Activated T-helper 17 cell treated with anti-CD3 and anti-CD28 coated beads, Interleukin-2, amount 50 U/mL, for 72 hours (primary cell): ENCODE measurements at places on chromosomes 6 and 20.

GRCh38 chr20:63190828-63191227 lies 25.1 kb downstream of the YTHDF1 start:
- no peak for ATAC-seq

DNA sequence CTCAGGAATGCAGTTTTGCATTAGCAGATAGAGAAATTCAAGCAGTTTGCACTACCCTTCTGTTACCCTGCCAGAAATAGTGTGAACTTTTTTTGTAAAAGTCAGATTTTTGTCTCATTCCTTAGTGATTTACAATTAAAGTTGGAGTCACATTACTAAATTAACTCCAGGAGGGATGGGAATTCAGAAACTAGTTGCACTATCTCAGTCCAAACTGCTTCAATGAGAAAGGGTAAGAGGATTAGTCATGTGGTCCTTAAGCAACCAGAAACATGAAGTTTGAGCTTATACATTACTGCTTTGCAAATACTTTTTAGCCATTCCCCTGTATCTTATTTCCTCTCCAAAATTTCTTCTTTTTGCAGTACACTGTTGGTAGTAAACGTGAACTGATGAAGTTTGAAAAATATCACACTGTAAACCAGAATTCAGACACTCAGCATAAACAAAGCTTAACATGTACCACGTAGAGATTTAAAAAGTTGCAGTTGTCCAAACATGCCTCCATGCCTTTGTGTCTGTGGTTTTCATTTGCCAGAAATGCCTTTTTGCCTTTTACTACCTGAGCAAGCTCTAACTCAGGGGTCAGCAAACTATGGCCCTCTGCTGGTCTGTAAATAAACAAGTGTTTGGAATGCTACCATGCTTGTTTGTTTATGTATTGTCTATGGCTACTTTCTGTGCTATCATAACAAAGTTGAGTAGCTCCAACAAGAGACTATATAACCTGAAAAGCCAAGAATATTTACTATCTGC lies 49.7 kb downstream of the TP53INP2 start:
- ATAC-seq, result no peak

- no peak for ATAC-seq
Measured at GRCh38 chr6:125688138-125688537, 61.3 kb upstream of the HEY2 start.

DNA sequence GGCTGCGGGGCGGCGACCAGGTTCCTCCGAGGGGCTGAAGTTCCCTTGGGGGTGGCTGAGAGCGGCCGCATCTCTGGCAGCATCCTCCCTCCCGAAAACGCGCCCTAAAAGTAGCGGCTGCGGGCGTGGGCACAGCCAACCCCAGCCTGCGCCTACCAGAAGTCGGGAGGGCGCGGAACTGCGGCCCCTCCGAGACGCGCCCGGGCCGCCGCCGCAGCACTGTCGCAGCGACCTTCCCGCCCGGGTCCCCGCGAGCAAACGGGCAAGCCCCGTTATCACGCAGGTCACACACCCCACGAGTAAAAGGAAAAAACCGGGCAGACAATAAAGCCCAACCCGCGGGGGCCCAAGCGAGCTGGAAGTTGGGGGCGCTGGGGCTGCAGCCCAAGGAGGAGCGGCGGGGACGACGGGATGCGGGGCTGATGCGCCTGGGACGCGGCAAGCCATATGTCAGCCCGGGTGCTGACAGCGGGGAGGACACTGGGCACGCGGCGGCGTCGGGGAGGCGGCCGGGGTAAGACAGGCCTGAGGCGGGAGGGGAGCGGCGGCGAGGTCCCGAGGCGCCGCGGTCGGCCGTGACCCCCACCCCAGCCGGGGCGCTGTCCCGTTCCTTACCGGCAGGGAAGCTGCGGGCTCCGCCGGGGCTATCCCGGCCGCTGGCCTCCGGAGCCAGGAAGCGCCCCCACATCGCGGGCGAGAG lies 659 bp downstream of the CEP85L start:
- peak; percentile 47 for ATAC-seq

- ATAC-seq, result peak; percentile 51
Measured at GRCh38 chr20:3751675-3752385, 15.7 kb downstream of the ADISSP start.

DNA sequence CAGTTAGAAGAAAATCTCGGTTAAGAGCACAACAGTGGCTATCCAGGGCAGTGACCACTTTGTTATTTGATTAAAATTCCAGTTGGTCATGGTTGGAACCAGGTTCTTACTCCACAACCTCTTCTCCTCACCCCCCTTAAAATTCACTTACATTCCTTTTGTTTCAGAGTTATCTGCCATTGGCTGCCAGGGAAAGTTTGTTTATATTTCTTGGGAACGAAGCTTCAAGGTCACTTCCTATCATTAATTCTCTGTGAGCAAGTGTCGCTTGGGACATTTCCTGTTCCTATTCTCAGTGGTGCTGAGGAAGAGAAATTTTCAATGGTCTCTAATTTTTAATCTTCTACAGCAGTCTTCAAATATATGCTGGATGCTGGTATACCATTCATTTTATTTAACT lies 121.1 kb upstream of the COL21A1 start:
- no peak for ATAC-seq

DNA sequence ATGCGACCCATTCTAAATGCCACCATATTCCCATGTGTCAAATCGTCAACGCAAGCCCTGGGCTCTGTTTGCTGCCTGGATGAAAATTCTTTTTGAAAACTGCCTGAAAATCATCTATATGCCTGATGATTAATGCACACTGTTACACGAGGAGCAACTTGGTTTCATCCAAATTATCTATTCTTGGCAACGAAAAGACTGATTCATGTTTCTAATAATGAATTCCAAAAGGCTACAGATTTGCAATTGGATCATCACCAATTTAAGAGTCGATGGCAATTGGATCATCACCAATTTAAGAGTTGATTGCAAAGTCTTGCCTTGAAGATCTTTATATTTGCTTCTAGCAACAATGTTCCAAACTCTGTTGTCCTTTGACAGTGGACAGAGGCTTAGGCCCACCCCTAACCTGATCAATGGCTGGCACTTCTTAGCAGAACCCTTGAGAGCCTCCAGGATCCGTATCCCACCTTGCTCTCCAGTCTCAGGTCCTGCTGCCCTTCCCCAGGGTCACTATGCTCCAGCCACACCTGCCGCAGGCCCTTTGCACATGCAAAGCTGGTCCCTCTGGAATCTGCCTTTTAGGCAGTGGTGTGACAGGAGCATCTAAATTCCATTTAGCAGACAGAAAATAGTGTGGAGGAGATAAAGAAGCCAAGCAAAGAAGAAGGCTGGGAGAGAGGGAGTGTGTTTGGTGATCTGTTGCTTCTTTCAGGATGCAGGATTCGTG lies 460.9 kb upstream of the SULF2 start:
- no peak for ATAC-seq

DNA sequence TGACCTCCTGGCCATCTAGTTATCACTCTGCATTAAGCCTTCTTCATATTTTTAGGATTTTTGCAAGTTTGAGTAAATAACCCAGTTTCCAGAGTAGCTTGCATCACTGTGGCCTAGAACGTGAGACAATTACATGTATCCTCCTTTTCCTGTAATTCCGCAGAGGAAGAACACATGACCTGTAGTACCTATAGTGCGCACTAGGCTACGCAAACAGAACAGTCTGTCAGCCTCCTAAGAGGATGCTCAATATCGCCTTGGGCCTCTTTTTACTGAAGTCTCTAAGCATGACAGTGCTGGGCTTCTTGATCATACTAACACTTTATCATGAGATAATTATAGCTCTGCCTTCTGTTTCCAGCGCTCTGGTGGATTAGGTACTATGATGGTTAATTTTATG lies 20.2 kb upstream of the NR2E1 start:
- ATAC-seq, result no peak

DNA sequence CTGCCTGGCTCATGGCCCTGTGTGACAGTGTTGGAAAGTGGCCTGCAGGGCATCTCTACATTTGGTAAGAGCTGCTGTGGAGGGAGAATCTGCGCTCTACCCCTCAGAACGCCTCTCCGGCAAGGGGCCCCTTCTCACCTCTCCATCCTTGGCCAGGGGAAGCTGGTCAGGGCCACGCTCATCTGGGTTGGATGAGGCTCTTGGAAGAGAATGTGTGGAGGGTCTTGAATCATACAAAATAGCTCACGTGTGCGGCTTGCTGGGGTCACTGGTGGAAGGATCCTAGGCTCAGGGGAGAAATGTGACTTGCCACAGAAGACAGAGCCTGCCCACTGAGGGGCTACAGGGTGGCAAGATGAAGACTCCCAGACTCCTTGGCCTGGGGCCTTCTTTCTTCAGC lies 105.0 kb downstream of the SCML4 start:
- no peak for ATAC-seq

- no peak for ATAC-seq
Measured at GRCh38 chr20:9082741-9083140, 13.9 kb downstream of the PLCB4 start.

- peak; percentile 73 for ATAC-seq
Measured at GRCh38 chr6:129672341-129672682, 37.7 kb downstream of the ARHGAP18 start.

GRCh38 chr20:35303382-35303734 lies 11.1 kb upstream of the FAM83C start:
- ATAC-seq, result no peak

- peak; percentile 89 for ATAC-seq
Measured at GRCh38 chr20:53708129-53708968, 114.7 kb upstream of the ZNF217 start.

DNA sequence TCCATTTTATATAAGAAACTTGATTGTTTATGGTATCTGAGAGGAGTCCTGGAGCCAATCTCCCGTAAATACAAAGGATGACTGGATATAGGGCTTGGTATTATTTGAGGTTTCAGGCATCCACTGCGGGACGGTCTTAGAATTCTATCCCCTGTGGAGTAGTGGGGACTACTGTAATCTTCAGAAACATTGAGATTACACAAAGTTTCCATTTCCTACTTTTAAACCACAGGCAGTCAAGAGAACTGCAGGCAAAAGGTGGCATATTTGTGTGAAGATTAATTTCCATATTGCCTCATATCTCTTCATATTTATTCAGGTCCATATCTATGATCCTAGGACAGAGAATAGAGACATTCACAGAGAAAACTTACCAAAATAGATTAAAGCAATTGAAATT lies 586.2 kb downstream of the PHF3 start:
- ATAC-seq, result no peak

GRCh38 chr20:34825530-34826362 lies at the start of gene NCOA6:
Gene NCOA6, minus strand, starts transcription at chr20:34825651. Its CDS starts 43,296 bp downstream, at chr20:34782355.
- ATAC-seq, result peak; percentile 82

GRCh38 chr20:62141397-62142251 lies 1.6 kb downstream of the PSMA7 start:
- peak; percentile 41 for ATAC-seq

- ATAC-seq, result no peak
Measured at GRCh38 chr20:53284696-53285095, 308.9 kb downstream of the ZNF217 start.
